ENCODE measurements at places on chromosomes 5 and 9.

GRCh38 chr9:122106576-122106975 lies 13.5 kb upstream of the TTLL11 start:
- DNase-seq = no peak

GRCh38 chr5:7876867-7877266 lies 7.9 kb downstream of the MTRR start:
- peak; percentile 78 for DNase-seq

DNA sequence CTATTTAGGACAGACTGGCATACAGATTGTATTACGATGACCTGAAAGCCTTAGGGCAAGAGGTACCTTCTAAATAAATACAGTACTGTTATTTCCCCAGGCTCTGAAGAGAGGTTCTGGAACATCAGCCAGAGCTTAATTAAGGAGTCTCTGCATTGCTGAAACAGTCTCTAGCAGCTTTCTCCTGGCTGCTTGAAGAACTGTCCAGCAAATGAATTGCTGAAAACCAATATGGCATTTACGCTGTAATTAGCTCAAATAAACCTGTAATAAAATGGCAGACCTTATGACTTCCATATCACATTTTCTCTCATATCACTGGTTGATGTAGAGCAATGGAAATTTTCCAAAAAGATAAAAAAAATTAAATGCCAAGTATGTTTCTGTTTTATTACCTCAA lies 636.3 kb downstream of the GABRG2 start:
- DNase-seq = no peak

- DNase-seq = peak; percentile 54
Measured at GRCh38 chr9:128528445-128529160, 23.8 kb upstream of the SPTAN1 start.
